Activated naive CD4-positive, alpha-beta T cell (primary cell): ENCODE measurements at places on chromosomes 16 and 17.

DNA sequence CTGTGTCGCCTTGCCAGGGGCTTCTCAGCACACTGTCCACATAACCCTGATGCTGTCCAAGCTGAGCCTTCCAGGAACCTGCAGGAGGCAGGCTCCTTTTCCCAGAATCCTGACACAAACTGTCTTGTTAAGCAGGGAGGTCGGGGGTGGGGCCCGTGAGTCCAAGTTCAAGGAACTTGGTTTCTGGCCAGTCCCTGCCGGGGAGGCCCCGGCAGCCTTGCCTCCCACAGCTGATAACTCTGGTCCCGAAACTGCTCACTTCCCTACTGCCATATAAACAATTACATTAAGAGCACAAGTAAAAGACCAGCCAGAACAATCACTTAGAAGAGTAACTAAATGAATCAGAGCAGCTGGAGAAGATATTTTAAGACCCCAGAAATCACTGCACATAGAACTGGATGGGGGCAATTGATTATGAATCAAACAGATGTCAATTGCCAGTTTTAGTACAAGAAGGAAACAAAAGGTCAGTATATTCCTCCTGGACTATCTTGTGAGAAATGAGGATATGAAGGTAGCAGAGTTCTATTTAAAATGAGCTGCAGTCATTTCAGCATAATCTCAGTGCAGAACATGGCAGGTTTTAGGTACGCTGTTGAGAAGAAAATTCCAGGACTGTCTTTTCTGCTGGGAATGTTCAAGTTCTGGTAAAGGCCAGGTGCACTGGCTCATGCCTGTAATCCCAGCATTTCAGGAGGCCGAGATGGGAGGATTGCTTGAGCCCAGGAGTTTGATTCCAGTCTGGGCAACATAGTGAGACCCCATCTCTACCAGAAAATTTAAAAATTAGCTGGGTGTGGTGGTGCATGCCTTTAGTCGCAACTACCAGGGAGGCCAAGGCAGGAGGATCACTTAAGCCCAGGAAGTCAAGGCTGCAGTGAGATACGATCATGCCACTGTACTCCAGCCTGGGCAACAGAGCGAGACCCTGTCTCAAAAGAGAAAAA, 169.8 kb downstream of the PITPNC1 start:
- no peak for DNase-seq

GRCh38 chr17:80886641-80887573, 104.7 kb upstream of the CHMP6 start:
- no peak for DNase-seq

GRCh38 chr16:15639061-15639568, 3.8 kb downstream of the MARF1 start:
- no peak for DNase-seq

DNA sequence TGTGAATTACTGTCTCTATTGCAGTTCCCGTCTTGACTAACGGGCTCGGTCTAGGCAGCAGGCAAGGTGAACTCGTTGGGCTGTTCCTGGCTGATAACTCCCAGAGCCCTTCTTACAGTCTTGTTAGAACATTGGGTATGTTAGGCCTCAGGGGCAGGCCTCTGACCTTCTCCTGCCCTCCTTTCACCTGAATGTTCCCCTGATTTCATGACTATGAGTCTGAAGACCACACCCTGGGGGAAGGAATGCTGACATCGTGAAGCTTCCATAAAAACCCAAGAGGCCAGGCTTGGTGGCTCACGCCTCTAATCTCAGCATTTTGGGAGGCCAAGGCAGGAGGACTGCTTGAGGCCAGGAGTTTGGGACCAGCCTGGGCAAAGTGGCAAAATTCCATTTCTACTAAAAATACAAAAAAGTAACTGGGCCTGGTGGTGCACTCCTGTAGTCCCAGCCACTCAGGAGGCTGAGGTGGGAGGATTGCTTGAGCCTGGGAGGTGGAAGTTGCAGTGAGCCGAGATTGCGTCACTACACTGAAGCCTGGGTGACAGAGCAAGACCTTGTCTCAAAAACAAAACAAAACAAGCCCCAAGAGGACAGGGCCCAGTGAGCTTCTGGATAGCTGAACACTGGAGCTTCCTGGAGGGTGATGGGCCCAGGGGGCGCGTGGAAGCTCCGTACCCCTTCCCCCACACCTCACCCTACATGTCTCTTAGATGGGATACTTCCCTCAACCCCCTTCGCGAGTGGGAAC, 47.8 kb upstream of the FBXO47 start:
- no peak for DNase-seq
